CMK (cell line): ENCODE measurements at places on chromosomes 1 and 21.

DNA sequence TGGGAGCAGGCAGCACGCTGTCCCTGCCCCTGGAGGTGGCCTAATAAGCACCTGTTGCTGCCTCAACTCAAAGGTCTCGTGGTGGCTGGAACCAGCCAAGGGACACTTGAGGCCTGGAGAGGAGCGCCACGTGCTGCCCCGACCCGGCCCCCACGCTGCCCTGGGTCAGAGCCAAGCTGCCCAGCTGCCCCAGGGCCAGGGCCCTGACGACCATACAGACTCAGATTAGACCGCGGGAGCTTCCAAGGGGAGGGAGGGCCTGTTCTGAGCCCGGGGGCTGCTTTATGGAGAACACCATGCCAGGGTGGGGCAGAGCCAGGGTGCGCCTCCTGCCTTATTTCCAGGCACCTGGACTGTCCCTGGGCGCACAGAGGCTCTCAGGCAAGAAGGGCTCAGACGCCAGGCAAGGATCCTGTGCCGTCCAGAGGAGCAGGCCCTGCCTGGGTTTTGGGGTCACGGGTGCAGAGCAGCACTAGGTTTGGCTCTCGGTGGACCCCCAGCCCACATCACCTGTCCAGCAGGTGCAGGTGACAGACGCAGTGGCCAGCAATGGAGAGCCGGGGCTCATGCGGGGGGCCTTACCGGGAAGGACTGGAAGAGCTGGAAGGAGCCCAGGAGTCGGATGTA lies 18.6 kb downstream of the KRTAP10-1 start:
- DNase-seq: no peak

DNA sequence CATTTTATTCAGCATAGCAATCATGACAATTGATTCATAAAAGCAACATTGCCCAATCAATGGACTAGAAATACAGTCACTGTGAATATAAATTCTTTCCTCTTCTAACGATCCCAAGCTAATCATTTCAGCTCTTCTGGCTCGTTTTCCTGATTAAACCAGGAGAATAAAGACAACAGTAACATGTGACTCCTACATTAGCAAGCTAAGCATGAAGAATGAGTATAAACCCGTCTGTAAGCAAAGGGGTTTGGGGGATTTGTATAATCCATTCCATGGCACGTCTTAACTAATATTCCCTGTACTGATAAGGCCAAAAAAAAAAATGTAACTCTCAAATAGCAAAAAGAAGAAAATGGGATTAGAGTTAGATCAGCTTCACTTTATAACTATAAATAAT lies 21.6 kb downstream of the IRF2BP2 start:
- no peak for DNase-seq

DNA sequence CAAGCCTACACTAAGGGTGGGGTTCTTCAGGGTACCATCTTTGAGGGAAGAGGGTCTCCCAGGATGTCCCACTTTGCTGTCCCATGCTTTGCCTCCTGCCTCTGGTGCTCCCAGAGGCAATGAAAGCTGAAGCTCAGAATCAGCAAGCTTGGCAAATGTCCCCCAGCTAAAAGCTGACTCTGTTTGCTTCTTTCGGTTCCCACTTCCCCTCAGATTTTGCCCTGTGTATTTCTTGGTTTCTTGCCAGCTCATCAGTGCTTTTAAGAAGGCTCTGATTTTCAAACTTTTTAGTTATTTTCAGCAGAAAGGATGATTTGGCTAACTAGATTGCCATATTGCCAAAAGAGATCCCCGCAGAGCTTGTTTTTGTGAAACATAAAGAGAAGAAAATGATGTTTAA lies 33.1 kb upstream of the COG2 start:
- DNase-seq: no peak

- no peak for DNase-seq
Observed at GRCh38 chr21:37184784-37185593, 82.1 kb downstream of the VPS26C start.

DNA sequence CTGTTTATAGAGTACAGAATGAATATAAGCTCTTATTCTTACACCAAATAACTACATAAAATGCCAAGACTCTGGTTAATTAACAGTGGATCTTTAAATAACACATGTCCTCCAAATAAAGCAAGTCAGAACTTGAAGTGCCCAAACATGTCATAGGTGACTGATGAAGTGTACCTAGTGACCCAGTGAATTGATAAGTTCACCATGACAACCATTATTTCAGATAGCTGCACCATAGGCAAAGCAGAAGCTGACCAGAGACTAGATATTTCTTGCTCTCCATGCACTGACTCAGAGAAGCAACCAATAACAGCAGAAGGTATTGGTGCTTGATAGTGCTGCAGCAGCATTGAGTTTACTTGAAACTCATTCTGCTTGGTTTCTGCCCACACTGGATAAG lies 192.1 kb downstream of the DUSP10 start:
- no peak for DNase-seq

DNA sequence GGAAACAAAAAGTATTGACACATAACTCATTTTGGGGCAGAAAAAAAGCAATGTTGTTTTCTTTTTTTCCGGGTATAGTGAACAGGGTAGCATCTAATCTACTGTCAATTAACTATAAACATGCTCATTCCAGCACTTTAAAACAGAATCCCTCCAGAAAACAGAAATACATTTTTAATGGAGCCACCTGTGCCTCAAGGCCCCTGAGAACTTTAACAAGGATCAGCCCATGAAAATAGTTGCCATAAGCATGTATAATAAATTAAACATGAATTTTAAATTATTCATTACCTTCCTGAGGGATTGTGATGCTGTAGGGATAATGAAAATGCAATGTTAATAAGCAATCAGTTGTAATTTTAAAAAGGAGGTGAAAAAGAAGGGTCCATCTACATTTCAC lies 101.4 kb upstream of the IVNS1ABP start:
- DNase-seq: no peak

GRCh38 chr1:63524201-63524600 lies 876 bp downstream of the EFCAB7 start:
- DNase-seq: no peak

GRCh38 chr1:78061825-78062523 lies 16.2 kb downstream of the GIPC2 start:
- no peak for DNase-seq

DNA sequence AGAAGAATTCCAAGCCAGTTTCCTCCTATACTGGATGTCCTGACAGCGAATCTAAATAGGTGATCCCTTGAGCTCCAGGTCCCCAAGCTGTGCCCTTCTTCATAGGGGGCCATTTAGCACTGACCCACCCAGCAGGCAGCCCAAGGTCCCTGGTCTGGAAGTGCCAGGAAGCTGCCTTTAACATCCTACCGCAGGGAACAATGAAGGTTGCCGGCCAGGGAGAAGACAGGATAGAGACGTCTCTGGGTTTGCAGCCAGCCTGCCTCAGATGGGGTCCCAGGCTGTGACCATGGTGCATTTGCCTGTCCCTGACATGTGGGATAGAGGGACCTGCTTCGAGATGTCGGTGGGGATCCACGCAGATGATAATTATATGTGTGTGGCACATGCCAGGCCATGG lies 2.7 kb upstream of the RIPK4 start:
- no peak for DNase-seq

DNA sequence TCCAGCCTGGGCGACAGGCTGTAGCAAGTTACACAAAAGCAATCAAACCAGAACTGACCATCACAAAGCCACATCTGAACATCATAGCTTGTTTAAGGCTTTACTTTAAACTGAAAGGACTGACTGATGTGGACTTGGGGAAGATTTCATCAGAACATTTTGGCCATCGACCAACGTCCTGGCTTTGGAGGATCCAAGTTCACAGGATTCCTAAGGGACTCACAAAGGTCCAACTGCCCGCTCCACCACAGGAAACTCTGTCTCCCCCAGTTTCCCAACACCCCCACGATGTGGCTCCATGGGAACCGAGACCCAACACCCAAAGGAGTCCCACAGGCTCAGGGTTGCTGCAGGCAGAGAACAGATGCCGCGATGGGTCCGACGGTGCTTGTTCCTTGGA lies 9.3 kb downstream of the SSU72 start:
- DNase-seq: no peak

GRCh38 chr1:17108360-17108759 lies 10.9 kb downstream of the PADI2 start:
- no peak for DNase-seq

DNA sequence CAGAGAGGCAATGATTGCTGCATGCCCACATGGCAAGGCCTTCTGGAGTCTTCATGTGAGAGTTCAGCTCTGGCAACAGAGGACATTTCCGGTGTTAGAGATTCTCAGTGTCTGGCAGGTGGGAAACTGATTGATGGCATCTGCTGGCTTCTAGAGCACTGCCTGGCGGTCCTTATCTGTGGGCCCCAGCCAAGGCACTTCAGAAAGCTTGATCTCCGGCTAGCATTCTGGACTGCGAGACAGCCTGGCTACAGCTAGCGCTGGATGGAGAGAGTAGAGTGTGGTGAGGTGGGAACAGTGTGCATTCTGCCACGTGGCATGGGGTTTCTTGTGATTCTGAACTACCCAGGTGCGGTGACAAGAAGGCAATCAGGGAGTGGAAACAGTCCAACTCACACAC lies 9.4 kb downstream of the ZNF678 start:
- DNase-seq: no peak

DNA sequence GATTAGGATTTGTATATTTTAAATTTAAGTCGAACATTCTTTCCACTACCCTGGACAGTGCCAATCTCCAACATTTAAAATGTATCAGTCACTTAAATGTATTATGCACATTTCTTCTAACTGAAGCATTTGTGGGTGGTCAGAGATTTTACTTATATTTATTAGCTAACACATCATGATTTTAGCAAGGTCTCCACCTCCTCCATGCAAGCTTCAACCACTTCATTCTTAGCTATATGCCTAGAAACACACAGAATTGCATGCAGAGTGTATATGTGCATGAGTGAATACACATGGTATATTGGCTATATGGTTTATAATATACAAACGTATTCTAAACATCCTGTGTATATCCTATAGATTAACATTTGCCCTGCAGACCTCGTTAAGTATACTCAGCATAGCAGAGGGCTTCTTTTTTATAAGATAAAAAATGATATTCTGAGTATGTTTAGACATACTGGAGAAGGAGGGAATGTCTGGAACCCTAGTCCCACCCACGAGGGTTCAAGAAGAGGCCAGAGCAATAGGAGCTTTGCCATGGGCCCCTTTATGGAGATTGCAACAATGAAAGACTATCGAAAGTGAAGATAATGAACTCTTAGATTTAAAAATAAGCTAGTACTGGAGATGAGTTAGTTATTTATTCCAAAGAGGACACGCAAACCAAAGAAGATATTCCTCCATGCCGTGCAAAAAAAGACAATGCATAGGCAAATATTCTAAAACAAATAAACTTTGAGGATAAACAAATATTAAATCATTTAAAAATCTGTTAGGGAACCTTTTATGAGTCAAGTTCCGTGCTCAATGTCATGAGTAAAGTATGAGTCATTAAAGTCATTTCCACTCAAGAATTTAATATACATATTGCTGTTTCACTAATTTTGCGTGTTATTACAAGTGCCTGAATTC lies 480.4 kb downstream of the SIPA1L2 start:
- no peak for DNase-seq

- DNase-seq: no peak
Observed at GRCh38 chr1:6497215-6497866, 5.9 kb upstream of the PLEKHG5 start.

DNA sequence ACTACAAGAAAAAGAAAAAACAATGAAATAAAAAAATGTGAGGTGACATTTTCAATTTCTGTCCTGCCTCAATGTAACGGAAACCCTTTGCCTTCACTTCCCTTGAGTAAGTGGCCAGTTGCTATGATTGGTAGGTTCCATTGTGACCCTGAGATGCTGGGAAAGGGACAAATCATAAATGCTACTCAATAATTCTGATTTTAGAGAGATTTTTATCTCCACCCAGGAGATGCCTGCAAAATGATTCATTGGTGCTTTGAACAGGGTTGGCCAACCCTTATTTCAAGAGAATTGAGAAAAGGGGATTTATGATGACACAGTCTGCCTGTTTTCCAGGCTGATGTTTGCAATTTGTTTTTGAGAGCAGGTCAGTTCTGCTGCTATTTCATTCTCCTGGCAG lies 22.5 kb downstream of the XCL1 start:
- no peak for DNase-seq

- no peak for DNase-seq
Observed at GRCh38 chr21:29245104-29245643, 53.5 kb upstream of the BACH1 start.

DNA sequence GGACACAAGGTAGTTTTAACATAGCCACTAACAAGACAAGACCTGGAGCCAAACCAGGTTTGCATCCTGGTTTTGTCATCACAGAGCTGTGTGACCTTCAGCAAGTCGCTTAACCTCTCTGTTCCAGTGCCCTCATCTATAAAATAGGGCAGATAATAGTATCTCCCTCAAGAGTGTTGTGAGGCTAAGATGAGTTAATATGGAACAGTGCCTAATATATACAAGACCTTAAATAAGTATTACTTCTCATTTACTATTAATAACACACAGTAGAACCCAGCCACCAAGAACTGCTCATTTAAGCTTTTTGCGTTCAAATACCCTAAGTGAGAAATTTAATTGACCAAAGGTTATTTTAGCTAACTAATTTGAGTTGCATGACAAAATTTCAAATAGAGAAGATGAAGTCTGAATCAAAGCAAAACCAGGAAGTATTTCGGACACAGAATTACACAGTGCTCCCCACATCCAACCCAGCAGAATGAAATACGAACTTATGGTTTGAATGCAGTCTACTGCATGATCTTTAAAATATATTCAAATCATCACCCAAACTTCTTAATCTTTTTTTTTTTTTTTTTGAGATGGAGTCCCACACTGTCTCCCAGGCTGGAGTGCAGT lies 123.9 kb upstream of the KRTAP19-8 start:
- DNase-seq: no peak

DNA sequence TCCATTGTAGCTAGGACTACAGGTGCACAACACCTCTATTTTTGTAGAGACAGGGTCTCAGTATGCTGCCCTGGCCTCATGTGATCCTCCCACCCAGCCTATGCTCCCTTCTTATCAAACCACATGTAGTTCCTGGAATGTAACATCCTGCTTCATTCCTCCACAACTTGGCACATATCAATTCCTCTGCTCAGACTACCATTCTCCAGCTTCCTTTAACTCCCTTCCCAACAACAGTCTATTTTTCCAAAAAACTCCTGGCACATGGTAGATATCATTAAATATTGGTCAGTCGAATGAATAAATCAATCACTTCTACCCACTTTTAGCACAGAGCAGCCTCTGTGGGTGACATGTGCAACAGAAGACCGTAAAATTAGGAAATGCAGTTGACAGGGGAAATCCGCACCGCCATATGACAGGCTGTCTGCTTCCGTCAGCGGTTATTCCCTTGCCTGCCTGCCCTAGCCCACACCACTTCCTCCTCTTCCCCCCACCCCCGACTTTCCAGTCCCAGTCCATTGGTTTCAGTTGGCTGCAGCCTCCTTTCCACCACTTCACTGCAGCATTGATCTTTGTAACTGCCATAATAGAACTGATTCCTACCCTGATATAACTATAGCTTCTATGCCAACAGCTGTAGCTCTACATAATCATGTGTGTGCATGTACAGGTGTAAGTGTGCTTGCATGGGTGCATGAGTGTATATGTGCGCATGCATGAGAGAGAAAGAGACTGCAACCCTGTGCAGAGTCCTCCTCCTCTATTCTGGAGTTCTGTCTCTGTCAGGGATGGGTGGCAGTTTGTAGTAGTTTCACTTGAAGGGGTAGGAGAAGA lies 6.8 kb upstream of the AKR1A1 start:
- DNase-seq: peak; percentile 53
